ENCODE measurements at places on chromosomes 7 and 10. TPM values are rescaled to one million over a fixed set of nuclear protein-coding genes. Genes with fewer than 3 reads are reported as not detected.

DNA sequence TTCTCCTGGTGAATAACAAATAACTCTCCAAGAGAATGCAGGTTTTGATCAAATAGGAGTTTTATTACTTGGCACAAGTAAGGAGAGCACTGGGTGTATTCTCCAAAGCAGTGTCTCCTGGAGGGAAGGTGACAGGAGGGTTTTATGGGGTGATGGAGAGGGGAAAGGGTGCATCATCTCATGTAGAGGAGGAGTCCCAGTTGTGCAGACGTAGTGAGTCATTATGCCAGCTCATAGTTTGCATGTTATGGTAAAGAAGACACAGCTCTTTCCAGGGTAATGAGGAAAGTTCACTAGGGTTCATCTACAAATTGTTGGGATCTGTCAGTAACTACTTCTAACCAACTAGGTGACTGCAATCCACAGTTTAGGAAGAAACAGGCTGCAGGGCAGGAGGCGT lies 347.9 kb upstream of the MEOX2 start:
- no peak for DNase-seq

DNA sequence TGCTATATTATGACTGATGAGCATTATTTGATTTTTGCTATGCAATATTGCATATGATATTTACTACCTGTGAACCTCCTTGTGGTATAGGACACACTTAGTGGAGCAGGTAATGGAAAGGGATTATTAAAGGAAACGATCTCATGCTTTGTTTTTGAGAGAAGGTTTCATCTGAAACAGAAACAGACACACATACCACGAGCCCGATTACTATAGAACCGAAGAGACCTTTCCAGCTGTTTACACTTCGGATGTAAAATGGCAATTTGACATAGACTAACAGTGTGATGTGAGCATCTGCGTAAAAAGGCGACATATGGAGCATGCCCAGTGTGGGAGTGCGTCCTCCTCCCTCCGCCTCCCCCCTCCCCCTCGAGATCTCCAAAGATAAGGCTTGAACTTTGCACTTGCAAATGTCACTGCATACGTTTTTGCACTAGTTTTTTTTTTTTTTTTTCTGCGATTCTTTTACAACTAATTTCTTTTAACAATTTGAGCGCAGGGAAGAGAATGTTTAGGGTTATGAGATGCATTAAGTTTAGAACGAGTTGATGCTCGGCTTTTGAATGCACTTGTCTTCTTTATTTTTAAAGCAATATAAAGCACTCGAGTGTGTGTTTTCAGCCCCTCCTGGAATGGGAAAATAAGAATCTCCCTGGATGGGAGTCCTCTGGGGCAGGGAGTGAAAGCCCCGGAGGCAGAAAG lies 251.0 kb downstream of the NSUN6 start:
- no peak for DNase-seq

DNA sequence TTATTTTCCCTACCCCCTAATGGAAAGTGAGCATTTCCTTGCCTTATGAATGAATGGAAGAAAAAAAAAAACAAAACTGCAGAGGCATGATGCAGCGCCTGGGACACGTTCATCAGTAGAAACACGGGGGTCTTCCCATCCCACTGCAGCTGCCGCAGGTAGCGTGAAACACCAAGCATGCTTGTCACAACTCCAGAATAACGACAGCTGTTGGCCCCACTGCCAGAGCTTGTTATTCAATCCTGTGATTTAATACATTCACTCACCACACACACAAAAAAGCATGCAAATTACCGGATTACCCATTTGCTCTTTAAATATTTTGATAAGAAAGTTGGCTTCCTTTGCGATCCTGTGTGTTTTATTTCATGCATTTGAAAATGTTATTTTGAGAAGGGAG lies 48.4 kb upstream of the GNA12 start:
- no peak for DNase-seq

DNA sequence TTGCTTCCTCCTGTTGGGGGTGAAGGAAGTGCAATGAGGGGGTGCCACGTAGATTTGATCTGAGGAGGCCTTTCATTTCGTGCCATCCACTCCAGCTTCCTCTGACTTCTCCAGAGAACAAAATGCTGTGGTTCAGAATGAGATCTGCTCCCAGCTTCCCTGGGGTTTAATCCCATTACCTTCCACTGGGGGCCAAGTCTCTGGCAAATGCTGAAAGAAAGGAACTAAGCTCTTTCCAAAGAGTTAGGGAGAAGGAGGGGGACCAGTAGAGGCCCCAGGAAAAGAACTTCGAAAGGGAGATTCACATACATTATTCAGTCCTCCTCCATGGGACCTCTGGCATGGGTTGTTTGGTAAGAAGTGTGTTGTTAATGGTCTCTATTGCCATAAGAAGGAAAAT lies 727.0 kb downstream of the TYW1 start:
- DNase-seq, result no peak

DNA sequence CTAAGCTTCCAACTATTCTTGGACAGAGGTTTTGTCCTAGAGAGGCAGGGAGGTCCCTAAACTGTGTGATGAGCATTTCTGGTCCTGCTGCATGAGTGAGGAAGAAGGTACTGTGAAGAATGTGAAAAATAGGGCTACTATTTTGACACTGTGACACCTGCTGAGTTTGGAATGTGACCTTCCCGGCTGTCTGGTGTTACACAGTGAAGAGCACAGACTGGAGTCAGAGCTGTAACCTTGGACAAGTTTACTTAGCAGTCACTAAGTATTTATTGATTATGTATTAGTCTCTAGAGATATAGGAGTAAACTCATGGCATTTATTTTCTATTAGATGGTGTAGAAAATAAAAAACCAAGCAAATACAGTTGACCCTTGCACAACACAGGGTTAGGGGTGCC lies 12.3 kb downstream of the GOLGA7B start:
- no peak for DNase-seq

GRCh38 chr10:88896372-88896993 lies 16.4 kb downstream of the STAMBPL1 start:
- DNase-seq, result no peak

GRCh38 chr10:35606430-35606829 lies 1.3 kb downstream of the GJD4 start:
- no peak for DNase-seq

DNA sequence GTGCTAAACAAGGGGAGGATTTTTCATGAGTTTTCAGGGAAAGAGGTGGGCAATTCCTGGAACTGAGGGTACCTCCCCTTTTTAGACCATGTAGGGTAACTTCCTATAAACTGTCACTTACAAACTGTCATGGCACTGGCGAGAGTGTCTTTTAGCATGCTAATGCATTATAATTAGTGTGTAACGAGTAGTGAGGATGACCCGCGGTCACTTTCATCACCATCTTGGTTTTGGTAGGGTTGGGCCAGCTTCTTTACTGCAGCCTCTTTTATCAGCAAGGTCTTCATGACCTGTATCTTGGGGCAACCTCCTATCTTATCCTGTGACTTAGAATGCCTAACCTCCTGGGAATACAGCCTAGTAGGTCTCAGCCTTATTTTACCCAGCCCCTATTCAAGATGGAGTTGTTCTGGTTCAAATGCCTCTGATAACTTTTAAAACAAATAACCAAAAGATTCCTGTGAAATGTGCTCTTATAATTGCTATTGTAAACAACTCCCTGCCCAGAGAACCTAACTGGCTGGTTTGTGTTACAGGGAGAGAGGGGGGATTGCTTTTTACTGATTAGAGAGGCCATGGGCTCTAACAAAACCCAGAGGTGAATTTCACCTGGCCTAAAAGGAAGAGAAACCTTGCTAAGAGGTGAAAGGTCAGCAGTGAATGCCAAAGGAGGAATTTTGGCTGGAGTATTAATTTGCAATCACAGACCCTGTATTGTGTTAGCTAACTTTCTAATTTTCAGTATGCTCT lies 64.3 kb downstream of the EEPD1 start:
- DNase-seq, result no peak

- DNase-seq, result no peak
These were observed 163.8 kb downstream of the SORCS3 start for GRCh38 chr10:104804880-104805279.

DNA sequence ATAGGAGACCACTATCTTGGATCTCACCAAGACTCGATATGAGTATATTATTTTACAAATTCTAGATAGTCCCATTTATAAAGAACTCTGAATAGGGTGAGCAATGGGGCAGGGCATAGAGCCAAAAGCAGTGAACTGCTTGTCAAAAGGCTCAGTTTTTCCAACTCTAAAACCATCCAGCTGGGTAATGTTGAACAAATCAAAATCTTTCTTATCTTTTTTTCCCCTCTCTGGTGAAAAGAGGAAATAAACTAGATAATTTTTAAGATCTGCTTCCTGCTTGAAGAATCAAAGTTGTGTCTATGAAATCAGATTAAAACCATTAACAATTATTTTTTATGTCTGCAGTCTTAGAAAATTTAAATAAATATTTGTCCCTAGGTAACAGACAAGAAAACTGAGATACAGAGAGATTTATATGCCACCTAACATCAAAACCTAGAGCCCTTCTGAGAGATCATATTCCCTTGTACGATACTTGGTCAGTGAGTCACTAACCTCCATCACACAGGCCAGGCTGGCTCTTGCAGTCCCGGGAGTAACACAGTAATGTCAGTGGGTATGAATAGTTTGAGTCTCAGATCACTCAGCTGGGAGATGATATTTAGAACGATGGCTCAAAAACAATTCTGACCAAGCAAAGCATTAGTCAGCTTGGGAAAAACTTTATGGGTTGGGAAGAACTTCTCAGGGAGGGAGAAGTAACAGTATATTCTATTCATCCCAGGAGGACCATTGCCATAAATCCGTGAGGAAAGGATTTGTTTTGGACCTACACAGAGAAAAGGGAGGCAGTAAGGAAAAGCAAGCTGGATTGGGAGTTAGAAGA lies 178.8 kb downstream of the REEP3 start:
- DNase-seq, result no peak

GRCh38 chr10:83685458-83685857 lies 453.9 kb upstream of the GHITM start:
- no peak for DNase-seq

GRCh38 chr7:116164552-116165306 lies 45.6 kb upstream of the TES start:
- no peak for DNase-seq

DNA sequence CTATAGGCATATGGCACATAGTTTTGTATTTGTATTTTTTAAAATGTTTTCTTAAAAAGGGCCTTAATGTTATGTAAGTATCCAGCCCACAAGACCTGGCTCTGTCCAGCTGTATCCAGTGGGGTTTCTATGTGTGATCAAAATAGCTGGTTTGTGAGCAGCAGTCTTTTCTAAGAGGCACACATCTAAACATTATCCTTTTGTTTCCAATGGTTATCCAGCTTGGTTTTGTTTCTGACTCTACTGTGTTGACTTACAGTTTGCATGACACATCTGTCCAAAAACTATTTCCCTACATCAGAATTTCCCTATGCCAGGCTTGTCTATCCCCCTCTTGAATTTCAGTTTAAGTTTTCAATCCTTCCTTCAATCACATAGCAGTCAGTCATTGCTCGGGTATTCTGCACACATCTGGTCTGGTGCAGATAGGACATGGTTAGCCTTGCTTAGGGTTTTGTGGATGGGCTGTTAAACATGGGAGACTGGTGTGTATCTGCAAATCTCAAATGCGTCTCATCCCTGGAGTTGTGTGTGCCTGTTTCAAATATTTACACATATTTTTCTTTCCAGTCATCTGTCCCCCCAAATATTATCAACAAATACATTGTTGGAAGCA lies 104.2 kb downstream of the SAMD9 start:
- no peak for DNase-seq

DNA sequence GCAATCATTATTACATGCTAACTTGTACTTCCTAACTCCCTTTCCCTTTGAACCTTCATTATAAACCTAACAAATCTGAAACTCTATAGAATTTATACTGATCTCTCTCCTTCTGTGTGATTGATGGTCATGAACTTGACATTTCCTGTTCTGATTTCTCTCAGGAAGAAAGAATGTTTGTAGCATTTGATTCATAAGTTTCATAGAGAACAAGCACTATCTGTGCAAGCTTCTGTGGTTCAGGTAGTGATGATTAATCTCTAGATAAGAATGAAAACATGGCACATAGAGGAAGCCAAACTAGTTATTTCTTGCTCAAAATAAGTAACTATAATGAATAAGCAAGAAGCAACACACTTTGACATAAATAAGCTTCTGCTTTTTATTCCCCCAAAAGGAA lies 34.2 kb downstream of the TFPI2 start:
- no peak for DNase-seq

DNA sequence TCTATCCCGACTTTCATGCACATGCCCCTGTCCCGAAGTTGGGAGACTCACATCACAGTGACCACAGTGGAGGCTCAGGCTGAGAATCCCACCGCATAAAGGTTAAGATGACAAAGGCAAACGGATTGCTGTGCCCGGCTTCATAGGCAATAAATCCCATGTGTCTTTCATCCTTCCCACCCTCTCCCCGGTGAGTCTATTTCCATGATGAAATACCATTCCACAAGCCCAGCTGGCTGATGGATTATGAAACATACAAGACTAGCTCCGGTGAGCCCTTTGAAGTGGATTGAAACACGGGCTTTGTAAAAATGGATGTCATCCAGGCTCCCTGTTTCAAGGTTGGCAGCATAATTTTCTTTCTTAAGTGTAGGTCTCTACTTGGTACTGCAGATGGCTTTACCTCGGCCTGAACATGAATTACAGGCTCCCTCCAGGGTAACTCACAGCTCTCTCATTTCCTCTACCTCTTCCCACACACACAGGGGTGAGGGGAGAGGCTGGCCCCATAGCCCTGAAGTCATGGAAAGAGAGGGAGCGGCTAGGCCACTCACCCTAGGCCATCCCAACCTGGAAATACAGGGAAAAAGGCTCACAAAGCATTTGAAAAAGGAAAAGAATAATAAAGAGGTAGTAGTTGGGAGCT lies 92.0 kb upstream of the CALN1 start:
- no peak for DNase-seq

DNA sequence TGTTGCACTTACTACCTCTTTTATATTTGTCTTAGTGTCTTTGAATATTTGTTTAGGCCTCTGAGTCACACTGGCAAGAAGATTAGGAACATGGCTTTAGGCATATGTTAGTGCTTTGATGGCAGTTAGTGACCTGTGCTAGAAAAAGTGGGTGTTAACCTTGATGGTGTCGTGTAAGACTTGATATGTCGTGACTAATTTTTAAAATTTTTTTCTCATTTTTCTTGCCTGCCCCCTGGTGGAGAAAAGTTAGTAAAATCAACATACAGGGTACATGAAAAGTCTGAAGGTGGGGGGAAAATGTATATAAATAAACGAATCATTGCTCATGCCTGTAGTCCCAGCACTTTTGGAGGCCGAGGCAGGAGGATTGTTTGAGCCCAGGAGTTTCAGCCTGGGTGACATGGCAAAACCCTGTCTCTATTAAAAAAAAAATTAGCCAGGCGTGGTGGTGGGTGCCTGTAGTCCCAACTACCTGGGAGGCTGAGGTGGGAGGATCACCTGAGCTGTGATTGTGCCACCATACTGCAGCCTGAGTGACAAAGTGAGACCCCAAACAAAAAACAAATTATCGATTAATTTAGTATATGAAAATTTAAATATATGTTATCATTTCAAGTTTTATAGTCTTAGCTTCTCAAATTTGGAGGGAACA lies 44.6 kb downstream of the TAX1BP1 start:
- DNase-seq, result no peak

The RET gene
- total RNA-seq, result 0.42 TPM

The BMPER gene
- total RNA-seq, result 6.8 TPM

The GOLGA7B gene
- total RNA-seq, result 0.29 TPM
